ENCODE measurements at places on chromosomes 11 and 22.

DNA sequence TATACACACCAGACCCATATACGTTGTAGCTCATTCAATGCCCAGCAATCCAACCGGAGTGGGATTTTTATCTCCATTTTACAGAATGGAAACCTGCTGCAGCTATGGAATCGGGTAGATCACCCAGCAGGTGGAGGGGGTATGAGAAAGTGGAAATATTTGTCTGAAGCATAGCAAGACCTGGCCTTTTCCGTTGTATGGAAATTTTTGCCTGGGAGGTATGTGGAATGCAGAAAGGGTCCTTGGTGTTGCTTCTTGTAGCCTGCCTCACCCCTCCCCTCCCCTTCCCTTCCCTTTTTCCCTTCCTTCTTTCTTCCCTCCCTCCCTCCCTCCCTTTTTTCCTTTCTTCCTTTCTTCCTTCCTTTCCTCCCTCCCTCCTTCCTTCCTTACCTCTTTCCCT, 15.2 kb downstream of the TSPAN18 start:
- no peak for DNase-seq

DNA sequence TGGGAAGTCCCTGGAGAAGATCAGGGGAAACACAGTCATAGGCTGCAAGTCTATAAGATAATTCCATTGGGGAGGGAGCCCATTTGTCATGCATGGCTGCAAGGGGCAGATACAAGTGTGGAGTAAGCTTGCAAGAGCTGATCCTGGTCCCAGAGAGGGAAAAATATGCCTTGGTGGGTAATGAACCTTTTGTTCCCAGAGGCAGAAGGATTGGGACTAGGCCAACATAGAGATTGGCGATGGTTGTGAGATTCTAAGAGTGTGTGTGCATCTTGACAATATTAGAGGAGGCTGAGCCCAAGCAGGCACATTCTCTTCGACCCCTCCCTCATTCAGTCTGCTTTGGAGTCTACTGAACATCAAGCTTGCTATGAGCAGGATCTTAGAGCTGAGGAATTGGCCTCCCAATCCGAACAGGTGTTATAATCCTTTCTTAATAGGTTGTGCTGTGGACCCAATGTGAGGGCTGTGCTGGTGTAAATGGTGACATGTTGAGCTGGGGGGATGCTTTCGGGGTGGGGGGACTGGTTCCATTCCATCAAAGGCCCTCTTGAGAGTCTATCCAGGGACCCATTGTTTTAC, 18.4 kb downstream of the MIAT start:
- DNase-seq: no peak

DNA sequence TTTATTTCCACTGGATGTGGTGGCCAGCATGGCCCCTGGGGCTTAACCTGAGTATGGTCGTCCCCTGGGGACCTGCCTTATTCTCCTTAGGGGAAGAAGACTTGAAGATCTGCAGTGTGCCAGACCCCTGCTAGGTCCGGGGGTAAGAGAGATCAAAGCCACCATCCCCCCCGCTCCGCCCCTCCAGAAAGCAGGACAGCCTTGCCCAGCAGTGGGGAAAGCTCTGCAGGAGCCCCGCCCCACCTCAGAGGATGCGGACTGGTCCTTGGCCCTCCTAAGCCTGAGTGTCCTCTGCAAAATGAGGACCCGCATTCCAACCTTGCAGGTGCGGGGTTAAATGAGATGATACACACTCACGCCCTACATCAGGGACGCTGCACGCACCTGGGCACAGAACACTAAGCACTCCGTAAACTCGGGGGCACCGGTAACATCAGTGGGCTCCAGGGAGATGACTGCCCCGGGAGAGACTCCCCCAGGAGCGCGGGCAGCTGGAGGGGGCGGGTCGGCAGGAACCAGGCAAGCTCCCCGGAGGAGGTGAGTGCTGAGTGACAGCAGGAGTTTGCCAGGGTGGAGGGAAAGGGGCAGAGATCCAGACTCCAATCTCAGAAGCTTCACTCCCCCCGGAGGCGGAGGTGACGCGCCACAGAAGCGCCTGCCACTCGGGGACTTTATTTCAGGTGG, 564 bp upstream of the ANO1 start:
- DNase-seq: no peak

DNA sequence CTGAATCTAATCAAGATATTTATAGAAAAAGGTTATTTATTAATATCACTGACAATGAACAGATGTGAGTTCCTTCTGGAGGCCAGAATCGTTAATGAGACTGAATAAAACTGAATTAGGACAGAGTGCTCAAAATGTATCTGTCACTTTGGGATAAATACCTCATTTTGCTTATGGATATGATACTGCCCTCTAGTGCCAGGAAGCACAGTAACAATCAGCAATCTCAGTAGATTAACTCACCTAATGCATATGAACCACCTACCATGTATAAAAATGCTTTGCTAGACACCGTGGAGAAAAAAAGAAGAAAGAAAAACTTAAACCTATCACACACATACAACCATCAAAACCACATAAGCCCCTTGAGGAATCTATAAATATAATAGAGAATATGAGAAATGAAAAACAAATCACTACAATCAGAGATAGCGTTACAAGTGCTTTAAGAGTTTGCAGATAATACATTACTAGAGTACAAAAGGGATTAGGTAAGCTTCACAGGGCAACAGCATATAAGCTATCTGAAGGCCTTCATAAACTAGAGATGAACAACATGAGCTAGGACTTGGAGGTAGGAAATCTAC, 117.4 kb downstream of the SGSM3 start:
- DNase-seq: no peak

DNA sequence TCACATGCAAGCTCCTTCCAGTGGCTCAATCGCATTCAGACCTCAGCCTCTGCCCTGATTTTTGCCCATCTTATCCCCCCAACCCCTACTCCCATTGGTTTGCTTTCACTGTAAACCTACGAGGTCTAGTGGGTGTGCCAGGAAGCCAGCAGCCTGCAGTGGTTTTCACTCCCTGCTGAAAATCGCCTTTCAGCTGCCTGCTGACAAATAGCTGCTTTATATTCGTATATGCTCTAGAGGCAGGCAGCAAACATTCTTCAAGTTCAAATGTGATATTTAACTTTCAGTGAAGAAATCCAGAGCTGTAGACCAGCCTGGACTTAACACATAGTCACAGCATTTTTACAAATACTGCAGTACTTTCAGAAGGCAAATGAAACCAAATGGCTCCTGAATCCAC, 92.8 kb upstream of the APOA1 start:
- DNase-seq: no peak

DNA sequence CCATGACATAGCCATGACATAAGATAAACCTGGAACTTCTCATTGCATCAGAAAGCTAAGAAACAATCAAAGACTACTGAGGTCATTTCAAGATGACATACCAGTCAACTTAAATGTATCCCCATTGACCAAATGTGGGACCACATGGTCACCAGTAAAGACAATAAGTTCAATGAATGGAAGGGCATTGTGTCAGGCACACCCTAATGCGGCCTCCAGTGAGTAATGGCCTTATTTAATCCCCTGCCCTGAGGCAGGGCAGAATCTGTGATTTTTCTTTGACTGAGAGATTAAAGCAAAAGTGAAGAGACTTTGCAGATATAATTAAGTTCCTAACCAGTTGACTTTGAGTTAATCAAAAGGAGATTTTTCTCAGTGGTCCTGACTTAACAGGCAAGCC, 17.3 kb upstream of the SYT8 start:
- no peak for DNase-seq

- no peak for DNase-seq
Observed at GRCh38 chr22:45883811-45884170, 93.2 kb downstream of the WNT7B start.

- DNase-seq: no peak
Observed at GRCh38 chr22:17237038-17237668, 17.9 kb upstream of the ADA2 start.

DNA sequence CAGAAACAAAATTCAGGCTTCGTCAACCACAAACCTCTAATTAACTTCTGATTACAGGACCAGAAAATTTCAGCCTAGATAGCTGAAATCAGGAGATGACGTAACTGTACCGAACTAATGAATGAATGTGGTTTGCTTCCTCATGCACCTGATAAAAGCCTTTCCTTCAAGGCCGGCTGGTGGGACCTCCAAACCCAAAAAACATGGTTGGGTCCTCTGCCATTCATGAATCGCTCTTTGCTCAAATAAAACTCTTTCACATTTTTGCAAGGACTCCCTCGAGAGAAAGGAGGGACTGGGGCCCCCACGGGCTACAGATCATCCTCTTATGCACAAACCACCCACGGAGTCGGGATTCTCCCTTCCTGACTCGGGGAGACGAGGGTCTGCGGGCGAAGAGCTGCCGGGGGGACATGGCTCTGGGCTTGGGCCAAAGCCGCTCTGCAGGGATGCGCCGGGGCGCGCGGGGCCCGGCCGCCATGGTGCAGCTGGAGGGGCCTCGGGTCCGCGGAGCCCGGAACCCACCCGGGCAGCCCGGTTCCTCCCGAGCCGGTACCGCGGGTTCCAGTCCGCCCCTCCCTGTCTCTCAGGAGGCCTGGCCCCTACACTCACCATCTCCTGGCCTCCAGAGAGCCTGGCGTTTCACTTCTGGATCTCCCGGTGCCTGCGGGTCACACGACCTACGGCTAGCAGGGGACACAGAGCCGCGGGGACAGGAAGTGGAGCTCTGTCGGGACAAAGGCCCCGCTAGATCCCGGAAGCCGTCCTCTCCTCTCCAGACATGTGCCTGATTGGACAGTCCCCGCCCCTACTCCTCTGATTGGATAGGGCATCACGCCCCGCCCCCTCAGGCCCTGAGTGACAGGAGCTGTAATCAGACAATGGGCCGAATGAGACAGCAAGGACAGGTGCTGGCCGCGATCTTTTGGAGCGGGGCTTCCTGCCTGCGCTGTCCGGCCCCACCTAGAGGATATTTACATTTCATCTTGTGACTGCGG, at the start of gene ZNF195:
Gene ZNF195, minus strand, starts transcription at position 721 of the 998 bp plus-strand sequence. Its CDS starts 106 bp downstream, at position 615.
- peak; percentile 90 for DNase-seq

- DNase-seq: no peak
Observed at GRCh38 chr11:123585206-123585605, 69.2 kb downstream of the SCN3B start.

GRCh38 chr22:33722816-33723215, 197.5 kb downstream of the LARGE1 start:
- DNase-seq: no peak

- no peak for DNase-seq
Observed at GRCh38 chr11:74927496-74927895, 21.4 kb downstream of the XRRA1 start.

DNA sequence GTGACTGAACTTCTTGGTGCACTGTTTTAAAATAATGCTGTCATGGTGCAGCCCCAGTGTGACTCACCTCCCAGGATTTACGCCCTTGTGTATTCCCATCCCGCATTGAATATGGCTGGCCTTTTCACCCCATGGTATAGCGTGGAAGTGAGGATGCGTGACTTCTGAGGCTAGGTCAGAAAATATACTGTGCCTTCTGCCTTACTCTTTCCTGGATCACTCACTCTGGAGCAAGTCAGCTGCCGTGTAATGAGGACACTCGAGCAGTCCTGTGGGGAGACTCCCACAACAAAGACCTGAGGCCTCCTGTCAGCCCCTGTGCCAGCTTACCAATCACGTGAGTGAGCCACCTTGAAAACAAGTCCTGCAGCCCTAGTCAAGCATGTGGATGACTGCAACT, 471.9 kb upstream of the KIRREL3 start:
- DNase-seq: no peak

GRCh38 chr11:111879637-111879960, 258 bp downstream of the CFAP68 start:
- no peak for DNase-seq

DNA sequence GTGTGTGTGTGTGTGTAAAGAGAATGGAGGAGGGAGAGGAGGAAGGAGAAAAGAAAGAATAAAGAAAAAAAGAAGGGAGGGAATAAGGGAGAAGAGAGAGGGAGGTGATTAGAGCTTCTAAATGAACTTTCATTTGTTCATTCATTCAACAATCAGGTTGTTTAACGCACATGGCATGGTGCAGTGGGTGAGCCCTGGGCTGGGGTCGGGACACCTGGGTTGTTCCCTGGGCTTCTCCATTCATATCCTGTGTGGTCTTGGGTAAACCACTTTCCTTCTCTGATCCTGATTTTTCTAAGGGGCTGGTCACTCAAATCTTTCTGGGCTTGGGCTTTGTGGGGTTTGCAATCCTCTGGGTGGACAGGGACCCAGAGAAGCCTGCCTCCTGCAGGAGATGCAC, 47.9 kb upstream of the CD82 start:
- DNase-seq: no peak

DNA sequence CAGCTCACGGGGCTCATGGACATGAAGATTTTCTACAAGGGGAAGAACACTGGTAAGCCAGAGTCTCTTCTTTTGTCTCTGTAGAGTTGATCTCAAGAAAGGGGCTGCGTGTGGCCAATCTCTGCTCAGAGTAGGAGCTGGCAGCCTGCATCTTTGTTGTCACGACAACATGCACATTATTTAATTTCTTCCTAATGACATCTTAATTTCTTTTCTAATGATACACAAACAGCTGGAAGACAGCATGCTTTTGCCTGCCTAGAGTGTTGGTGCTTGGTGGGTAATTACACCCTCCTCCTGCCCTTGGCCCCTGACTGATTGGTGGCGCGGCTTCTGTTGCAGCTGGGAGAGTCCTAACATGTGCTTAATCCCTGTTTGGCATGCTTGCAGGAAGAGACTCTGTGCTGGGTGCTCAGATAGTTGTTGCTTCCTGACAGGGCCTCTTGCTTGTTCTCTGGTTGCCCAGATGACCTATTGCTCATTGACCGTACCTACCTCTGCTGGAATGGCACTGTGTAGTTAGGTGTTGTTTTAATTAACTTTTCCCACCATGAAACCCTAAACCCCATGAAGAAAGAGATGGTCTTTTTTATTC, 106.9 kb upstream of the SORL1-AS1 start:
- DNase-seq: no peak

DNA sequence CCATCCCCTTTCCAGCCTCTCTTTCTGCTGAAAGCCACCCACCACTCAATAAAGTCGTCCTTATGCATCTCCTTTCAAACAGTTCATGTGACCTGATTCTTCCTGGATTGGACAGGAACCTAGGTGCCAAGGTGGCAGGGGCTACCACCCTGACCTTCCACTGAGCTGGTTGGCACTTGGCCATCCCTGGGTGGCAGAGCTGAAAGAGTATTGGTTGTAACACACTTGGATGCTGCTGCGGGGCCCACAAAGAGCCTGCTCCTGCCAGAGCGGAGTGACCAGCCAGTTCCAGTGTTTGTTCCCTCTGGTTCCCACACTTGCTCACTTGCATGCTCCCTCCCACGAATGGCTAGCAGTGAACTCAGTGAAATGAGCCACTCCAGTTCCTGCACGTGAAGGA, 57.2 kb upstream of the OR4C15 start:
- no peak for DNase-seq

GRCh38 chr22:29313576-29314466, 1.7 kb downstream of the RASL10A start:
- no peak for DNase-seq

GRCh38 chr11:76578654-76579055, 91.9 kb downstream of the LRRC32 start:
- peak; percentile 69 for DNase-seq

- DNase-seq: no peak
Observed at GRCh38 chr22:27686534-27686933, 115.0 kb downstream of the MN1 start.
